NCI-H2171 (cell line): ENCODE measurements at places on chromosomes 6 and 20.

- DNase-seq, result no peak
Measured at GRCh38 chr6:74735304-74735703, 470.5 kb downstream of the COL12A1 start.

DNA sequence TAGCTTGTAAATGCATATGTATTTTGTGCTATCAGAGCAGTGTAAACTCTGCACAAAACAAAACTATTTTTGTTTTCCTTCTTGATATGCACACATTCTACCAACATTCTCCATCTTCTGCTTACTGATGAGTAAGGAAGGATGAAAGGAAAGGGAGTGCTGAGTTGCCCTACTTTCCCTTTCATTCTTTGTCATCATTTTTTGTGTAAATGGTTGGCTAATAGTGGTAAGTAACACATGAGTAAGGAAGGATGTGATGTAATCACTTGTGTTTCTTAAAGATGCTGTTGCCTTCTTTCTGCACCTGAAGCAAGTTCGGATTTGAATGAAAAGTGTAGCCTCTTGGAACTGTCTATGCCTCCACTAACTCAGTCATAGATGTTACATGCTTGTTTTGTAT lies 4.6 kb upstream of the REV3L start:
- no peak for DNase-seq

DNA sequence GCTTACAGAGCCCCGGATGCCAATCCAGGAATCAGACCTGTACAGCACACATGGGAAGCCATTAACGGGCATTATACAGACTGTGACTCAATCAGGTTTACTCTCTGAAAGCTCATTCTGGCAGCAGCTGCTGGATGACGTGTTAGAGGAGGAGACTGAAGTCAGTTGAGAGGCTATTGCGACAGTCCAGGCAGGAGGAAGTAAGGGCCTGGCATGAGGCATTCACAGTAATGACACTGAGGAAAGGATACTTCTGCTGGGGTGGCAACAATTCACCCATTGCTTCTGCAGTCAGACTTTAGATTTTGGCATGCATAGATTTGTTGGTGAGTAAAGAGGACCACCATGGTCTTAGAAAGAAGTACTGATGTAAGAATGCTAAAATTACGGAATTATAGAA lies 151.0 kb upstream of the HEY2 start:
- DNase-seq, result no peak

DNA sequence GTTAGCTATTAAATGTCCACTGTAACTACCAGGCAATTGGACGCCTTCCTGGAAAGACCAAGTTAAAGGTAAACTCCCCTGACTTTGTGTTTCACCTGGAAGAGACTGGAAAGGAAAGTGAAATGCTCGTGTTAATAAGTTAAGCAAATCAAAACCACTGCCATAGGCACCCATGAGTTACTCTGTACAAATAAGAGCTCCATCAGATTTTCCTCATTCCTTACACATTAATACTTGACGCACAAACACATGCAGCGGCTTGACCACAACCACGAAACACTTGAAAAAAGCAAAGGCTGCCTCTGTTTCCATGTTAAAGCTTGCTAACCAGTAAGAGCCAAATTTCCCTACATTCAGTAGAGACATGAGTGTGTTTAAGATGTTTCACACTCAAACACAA lies 19.8 kb downstream of the GCM1 start:
- DNase-seq, result no peak

DNA sequence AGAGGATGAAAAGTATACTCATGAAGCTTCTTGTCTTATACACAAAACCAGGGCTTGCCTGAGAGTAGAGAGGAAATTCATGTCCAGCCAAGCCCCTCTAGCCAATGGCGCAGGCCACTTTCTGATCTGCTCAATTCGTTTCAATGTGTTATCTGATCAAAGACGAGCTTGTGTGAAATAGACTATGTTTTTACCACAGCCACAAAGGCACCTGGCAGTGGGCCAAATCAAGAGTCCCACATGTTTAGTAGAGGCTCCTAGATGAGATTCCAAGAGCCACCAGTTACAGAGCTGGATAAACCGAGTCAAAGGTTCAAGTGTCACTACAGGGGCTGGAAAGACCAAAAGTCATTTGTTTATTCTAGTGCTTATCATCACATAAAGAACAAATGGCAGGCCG lies 34.9 kb downstream of the GPLD1 start:
- no peak for DNase-seq

GRCh38 chr6:15675536-15676220 lies 12.8 kb upstream of the DTNBP1 start:
- DNase-seq, result no peak

- DNase-seq, result no peak
Measured at GRCh38 chr20:47603260-47603659, 101.6 kb downstream of the NCOA3 start.
